ENCODE measurements at places on chromosomes 4 and X.

GRCh38 chr4:83114576-83114975 lies at the start of gene PLAC8:
TSS of gene PLAC8 (minus strand) at chr4:83114729. CDS start at chr4:83107921, 6,808 bp downstream.
- peak; percentile 52 for DNase-seq

DNA sequence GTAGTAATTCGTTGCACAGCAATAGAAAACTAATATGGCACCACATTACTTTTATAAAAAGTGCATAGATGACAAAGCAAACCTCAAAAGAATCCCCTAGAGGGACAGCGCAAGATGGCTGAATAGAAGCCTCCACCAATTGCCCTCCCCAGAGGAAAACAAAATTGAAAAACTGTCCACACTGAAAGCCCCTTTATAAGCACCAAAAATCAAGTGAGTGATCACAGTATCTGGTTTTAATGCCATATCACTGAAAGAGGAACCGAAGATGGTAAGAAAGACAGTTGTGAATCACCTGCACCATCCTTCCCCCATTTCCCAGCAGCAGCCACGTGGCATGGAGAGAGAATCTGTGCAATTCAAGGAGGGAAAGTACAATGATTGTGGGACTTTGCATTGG lies 522.2 kb downstream of the GLUD2 start:
- DNase-seq = no peak

- no peak for DNase-seq
Observed at GRCh38 chr4:182808673-182809416, 108.3 kb downstream of the DCTD start.

DNA sequence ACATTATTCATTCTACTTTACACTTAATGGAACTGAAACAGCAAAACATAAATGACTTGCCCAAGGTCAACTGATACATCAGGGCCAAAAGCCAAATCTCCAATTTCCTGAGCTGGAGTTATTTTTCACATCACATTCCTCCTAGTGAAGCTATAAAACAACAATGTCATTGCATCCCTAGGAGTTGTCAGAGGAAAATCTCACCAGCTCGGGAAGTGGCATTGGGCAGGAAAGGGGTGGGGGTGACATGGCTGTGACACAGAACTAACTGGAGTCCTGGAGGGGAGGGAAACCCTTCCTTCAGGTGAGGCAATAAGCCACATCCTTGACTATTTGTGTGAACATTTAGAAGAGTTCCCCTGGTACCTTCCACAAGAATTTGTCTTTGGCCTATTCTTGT lies 47.3 kb downstream of the MEPE start:
- no peak for DNase-seq

DNA sequence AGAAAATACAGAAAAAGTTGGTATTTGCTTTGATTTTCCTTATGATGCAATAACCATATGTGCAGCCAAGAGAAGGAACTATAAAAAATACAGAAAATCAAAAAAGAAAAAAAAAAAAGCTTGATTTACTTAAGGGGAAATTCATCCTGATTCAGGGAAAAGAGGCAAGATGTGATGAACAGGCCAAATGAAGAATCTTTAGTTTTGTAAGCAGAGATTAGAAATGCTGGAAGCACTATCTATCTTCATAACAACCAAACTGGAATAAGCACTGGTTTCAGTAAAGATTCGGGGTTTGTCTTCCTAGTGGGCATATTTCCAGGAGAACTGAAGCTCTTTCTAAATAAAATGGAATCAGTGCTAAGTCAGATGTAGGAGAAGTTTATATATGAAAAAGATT lies 82.9 kb upstream of the KCNIP4 start:
- DNase-seq = no peak

GRCh38 chr4:88242144-88242543 lies 42.2 kb downstream of the PPM1K start:
- DNase-seq = no peak

DNA sequence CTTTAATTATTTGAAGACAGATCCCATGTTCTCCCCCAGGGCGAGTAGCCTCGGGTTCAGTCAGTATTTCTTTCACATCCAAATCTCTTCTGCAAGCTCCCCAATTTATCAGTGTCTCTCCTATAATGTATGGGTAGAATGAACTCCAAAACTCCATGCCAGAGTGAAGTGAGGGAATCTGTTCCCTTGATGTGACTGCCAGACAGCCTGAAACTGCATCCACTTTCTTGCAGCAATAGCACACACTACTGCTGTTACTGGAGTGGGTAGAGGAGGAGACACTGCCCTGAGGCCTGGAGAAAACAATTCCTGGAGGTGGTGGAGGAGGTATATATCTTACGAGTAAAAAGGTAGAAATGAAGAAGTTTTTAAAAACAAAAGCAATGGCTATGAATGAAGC lies 11.0 kb downstream of the LNX1 start:
- no peak for DNase-seq

DNA sequence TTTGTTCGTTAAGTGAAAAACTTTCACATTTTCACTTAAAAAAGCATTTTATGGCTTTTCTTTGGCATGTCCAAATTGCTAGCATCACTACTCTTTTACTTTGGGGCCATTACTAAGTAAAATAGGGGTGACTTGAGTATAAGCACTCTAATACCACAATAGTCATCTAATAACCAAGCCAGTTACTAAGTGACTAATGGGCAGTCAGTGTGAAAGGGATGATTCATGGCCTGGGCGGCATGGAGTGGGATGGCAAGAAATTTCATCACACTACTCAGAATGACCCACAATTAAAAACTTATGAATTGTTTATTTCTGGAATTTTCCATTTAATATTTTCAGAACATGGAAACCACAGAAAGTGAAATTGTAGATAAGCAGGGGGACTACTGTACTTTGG lies 60.9 kb downstream of the BMP15 start:
- peak; percentile 2 for DNase-seq

- DNase-seq = no peak
Observed at GRCh38 chrX:109848461-109849050, 115.5 kb upstream of the ACSL4 start.
